Mucosa of descending colon (tissue), 3 donors: ENCODE measurements at places on chromosomes 12 and 14. TPM values are rescaled to one million over a fixed set of nuclear protein-coding genes. Genes with fewer than 3 reads are reported as not detected.

Gene KRR1
- total RNA-seq: 48.5 TPM

Gene SLCO1C1
- total RNA-seq: 2.4 TPM

Gene PKP2
- 85.0 TPM for total RNA-seq

Gene KCNMB4
- total RNA-seq: 7.4 TPM

Gene ACIN1
- total RNA-seq: 170 TPM

Gene NANOG
- not detected for total RNA-seq

Gene KLRD1
- 3.6 TPM for total RNA-seq

Gene VSX2
- total RNA-seq: not detected

Gene SUPT16H
- 48.1 TPM for total RNA-seq

Gene AREL1
- 60.1 TPM for total RNA-seq

Gene CAPZA3
- not detected for total RNA-seq

Gene DLGAP5
- total RNA-seq: 3.3 TPM

Gene PMCH
- not detected for total RNA-seq

Gene NTF3
- total RNA-seq: 1.4 TPM

Gene CLEC4D
- total RNA-seq: not detected

Gene AKAP5
- 8.0 TPM for total RNA-seq

Gene MGP
- 655 TPM for total RNA-seq

Gene RTN1
- total RNA-seq: 1.2 TPM

Gene ATP2A2
- total RNA-seq: 242 TPM

Gene LRP1-AS
- total RNA-seq: not detected

Gene NXPH4
- total RNA-seq: 0.25 TPM

Gene CMKLR1
- 10.8 TPM for total RNA-seq

Gene AP1G2
- total RNA-seq: 122 TPM

Gene TRIM9
- 8.7 TPM for total RNA-seq

Gene SOAT2
- not detected for total RNA-seq

Gene IL31
- not detected for total RNA-seq
